NCI-H510A treated with DMSO at 0.1 percent for 48 hours (cell line): ENCODE measurements at places on chromosomes 11 and 22.

DNA sequence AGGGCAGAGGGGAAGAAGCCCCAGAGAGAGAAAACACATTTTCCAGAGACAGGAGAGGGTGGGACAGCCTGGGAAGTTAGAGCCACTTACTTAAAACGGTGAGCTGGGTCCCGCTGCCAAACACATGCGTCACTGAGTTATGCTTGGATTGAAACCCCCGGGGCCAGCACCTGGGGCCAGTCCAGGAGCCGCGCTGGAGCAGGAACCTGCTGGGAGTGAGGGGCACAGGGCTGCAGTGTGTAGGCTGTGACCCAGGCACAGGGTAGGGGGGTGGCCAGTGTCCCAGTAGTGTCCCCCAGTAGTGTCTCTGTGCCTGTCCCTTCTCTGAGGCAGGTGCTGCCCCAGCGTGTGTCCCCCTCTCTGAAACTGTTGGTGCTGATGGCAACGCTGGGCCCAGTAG, 5.2 kb downstream of the IGLL1 start:
- no peak for DNase-seq

- DNase-seq, result no peak
Observed at GRCh38 chr11:120219938-120220746, 9.3 kb downstream of the OAF start.

- peak; percentile 42 for DNase-seq
Observed at GRCh38 chr22:24803064-24803542, 2.9 kb upstream of the SGSM1 start.

GRCh38 chr11:109697140-109697843, 275.3 kb downstream of the C11orf87 start:
- peak; percentile 34 for DNase-seq

- DNase-seq, result no peak
Observed at GRCh38 chr11:19393941-19394340, 153.2 kb upstream of the E2F8 start.

GRCh38 chr22:29433856-29434255, 4.5 kb upstream of the RFPL1 start:
- DNase-seq, result no peak

GRCh38 chr22:24920029-24920428, 26.5 kb downstream of the LHFPL7 start:
- DNase-seq, result no peak

GRCh38 chr11:110793556-110793955, 81.3 kb upstream of the ARHGAP20 start:
- DNase-seq, result no peak

- DNase-seq, result peak; percentile 57
Observed at GRCh38 chr11:77035580-77035979, 1.4 kb downstream of the B3GNT6 start.

DNA sequence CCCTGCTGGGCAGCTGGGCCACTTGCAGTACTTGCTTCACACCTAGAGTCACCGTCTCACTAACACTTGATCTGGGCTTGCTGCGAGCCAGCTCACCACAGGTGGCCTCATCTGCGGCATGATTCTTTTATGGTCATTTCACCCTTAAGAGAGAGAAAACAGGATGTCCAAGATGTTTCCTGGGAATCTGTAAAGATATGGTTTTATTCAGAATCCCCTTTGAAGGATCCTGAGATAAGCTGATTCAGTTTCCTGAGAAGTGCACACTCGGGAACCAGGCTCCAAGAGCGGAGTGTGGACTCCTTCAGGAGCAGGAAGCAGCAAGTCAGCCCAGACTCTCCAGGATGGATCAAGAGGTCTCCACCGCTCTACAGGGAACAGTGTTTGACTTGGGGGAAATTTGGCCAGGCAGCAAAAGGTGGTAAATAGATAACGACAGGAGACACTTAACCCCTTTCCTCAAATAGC, 21.8 kb upstream of the TP53AIP1 start:
- peak; percentile 73 for DNase-seq

GRCh38 chr11:49424136-49424535, 215.7 kb upstream of the FOLH1 start:
- no peak for DNase-seq

- DNase-seq, result peak; percentile 3
Observed at GRCh38 chr11:112513417-112513816, 252.8 kb upstream of the PLET1 start.

GRCh38 chr22:38657045-38657909, 839 bp downstream of the CBY1 start:
- DNase-seq, result peak; percentile 12

- DNase-seq, result no peak
Observed at GRCh38 chr11:122754553-122755322, 83.6 kb upstream of the CRTAM start.

DNA sequence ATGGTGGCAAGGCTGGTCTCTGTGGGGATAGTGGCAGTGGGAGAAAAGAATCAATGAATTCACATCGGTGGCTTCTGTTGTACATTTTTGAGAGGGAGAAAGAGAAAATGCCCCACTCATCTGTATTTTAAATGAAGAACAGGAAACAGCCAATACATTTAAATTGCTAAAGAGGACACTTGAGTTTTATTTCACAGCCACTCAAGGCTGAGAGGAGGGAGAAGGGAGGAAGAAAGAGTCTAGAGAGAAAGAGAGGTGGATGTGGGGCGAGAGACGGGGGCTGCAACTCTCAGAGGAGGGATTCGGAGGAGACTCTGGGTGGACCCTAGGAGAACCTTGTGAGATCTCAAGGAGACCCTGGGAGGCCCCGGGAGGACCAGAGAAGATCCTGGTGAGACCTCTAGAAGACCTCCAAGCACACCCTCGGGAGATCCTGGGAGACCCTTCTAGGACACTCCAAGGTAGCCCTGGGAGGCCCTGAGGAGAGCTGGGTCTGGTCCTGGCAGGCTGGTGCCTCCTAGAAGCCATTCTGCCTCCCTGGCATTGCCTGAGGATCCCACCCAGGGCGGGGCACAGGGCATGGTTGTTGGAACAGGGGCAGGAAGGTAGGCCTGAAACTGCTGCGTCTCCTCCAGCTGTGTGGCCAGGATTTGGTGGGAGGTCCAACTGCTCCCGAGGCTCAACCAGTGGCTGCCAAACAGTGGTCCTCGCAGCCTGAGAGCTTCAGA, 91.0 kb upstream of the SHISAL1 start:
- no peak for DNase-seq

DNA sequence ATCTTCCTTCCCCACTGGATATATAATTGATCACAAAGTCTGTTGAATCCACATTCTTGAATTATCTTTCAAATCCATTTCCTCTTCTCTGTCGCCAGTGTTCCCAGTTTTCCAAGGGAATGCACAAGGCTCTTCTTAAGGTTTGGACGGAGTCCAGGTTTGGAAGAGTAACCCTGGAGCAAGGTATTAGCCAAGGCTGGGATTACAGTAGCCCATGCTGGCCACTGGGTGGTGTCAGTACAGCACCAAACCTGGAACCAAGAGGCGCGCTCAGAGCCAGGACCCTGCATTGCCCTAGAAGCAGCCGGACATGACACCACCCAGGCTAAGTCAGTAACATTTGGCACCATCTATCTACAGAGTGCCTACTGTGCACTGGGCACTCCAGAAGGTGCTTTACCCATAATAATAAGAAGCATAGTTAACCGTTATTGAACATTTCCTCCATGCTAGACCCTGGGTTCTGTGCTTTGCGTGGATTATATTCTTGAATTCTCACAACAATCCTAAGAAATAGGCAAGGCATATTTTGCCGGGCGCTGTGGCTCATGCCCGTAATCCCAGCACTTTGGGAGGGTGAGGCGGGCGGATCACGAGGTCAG, 48.0 kb upstream of the CLPB start:
- DNase-seq, result peak; percentile 78

GRCh38 chr11:35662061-35662648, 420 bp upstream of the TRIM44 start:
- DNase-seq, result peak; percentile 55

GRCh38 chr11:120385110-120385509, 48.9 kb downstream of the ARHGEF12 start:
- DNase-seq, result no peak

- DNase-seq, result no peak
Observed at GRCh38 chr11:43486141-43486540, 127.4 kb downstream of the TTC17 start.

GRCh38 chr11:71279916-71280645, 27.7 kb upstream of the SHANK2 start:
- no peak for DNase-seq

GRCh38 chr11:17481905-17482304, 5.3 kb upstream of the ABCC8 start:
- DNase-seq, result no peak
